ENCODE measurements at places on chromosomes 4 and X.

DNA sequence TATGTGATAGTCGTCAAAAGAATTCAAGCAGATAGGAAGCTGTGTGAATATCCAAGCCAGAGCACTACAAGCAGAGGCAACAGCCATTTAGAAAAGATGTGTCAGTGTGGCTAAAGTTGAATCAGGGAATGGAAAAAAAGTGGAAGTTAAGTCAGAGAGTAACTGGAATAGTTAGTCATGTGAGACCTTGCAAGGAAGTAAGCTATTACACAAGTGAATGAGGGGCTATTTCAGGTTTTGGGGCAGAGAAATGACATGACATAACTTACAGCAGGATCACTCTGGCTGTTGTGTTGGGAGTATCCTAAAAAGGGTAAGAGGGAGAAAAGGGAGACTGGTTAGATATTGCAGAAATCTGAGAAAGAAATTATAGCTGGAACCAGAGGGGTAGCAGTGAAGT lies 236.6 kb upstream of the PCDH18 start:
- no peak for DNase-seq

DNA sequence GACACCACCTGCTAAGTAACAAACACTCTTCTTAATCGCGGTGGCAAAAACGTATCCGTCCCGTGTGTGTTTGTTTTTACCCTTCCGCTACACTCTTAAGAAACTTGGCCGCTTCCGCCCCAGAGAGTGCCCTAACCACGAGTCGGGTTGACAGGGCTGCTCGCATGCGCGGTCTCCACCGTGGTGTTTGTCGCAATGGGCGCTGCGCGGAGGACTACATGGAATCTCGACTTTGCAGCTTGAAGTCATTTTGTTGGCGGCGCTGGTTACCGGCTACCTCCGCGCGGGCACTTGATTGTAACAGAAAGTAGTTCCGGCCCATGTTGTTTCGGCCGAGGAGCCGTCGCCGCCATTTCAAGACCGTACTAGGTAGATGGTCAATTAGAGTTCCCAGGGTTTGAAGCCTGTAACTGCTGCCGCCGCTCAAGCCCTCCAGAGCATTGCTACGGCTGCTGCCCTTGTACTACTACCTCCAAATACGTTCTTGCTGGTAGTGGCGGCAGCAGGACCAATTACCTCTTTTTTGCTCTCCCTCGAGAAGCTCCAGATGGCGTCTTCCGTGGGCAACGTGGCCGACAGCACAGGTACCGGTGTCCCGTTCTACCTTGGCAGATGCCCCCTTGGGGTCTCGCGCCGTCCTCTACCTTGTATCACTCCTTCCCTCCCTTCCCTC lies at the start of gene OGT:
Gene OGT, plus strand, starts transcription at position 352 of the 673 bp plus-strand sequence. Its CDS starts 196 bp downstream, at position 548.
- peak; percentile 97 for DNase-seq

DNA sequence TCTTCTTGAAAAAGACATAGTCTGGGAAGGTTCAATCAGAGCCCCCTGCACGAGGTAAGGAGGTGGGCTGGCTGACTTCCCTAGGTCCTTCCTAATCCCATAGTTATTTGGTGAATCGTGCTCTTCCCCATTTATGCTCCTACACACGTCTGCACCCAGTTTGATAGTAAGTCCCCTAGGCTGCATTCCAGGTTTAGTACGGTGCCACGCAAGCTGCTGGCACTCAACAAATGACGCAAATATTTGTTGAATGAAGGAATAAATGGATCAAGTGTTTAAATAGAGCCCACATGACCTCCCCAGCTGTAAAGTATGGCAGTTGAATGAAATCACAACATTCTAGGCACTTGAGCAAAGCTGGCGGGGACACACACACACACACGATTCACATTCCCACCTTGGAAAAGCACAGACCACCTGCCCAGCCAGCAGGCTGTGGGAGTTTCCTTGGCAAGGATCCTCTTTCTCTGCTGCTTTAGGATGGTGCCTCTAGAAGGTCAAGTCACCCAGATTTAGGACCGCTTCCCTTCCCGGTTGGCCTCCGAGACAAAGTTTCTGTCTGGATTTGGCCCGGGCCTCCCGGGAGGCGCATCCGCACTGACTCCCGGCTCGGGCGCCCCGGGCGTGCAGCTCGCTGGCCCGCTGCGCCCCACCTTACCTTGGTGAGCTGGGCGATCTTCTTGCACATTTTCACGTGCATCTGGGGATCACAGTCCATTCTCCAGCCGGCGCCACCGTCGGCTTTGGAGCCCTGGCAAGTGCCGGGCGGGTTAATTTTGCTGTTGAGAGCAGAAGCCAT lies 721 bp downstream of the FAM184B start:
- no peak for DNase-seq

DNA sequence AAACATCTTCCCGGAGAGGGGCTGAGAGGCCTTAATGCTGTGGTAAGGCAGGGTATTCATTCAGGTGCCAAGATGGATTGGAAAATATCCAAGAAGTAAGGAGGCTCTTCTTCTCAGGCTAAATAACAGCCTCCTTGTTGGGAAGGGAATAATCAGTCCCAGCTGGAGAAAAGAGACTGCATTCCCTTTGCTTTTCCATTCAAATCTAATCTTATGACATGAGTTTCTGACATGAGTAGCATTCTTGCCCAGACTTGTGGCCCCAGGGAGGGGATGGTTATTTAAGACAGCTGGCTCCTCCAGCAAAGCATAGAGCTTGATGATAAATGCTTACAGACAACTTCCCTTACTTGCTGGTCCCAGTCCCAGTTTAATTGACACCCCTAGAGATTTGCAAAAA lies 98.3 kb downstream of the DCLK2 start:
- DNase-seq = no peak

GRCh38 chr4:151874328-151874727 lies 113.5 kb upstream of the GATB start:
- no peak for DNase-seq

DNA sequence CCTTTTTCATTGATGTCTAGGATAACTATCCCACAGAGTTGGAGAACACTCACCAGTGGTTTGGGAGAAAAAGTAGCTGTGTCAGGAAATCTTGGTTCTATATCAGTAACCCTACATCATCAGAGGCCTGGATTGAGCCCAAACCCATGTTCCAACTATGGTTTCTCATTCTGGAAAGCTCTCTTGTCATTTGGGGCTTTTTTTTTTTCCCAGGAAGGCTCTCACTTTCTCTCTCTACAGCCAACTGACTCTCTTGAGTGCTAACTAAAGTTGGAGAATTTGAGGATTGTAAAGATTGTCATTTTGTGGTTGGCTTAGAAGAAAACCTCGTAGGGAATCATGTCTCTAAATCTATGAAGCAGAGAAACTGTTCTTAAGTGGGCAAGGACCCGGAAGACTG lies 228.2 kb upstream of the DIPK2B start:
- DNase-seq = no peak

DNA sequence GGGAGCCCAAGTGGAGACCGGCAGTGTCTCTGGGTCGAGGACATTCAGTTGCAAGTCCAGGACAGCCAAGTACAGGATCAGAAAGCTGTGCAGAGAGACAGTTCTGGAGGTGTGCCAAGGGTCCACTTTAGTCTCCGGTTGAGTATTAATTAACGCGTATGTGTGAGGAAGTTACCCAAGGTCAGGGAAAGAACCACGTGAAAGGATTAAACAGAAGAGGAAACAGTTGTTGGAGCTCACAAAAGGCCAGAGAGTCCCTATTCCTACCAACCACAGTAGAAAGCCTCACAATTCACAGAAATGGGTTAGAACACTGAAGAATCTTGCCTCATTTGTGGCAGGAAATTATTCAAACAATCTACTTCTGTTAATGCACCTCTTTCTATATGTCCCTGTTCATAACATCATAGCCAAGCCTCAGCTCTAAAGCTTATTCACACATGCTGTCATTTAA lies 17.9 kb upstream of the NSUN7 start:
- no peak for DNase-seq

- DNase-seq = no peak
These were observed 70.3 kb upstream of the NDP start for GRCh38 chrX:44043496-44043895.

DNA sequence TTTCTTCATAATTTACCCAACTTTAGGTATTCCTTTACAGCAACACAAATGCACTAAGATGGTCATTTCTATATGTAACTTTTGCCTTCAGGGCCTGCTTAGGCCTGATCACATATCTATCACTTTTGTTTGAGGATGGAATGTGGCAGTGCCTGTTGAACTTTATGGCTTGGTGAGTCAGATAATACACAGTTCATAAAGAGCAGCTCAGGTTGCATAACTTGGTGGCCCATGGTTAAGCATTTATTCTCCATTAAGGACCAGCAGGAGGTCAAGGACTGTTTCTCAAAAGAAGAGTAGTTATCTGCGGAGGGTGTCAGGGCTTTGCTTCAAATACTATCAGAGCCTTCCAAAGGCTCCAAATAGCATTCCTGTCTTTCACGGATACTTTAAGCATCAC lies 124.1 kb upstream of the PDHA2 start:
- no peak for DNase-seq

DNA sequence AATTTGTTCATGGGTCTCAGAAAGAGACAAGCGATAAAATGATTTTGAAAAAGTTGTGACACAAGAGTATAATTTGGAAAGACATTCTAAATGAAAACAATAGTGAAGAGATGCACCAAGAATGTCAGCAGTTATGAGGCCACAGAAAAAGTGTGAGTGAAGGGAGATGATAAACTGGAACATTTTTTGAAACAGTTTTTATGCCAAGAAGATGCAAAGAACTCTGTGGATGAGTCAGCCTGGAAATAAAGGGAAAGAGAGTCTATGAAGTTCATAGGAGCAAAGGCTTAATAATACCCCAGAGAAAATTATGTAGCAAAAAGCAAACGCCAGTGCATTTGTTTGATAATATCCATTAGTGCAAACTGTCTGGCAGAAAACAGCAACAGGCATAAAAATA lies 188.4 kb upstream of the TBC1D9 start:
- no peak for DNase-seq

DNA sequence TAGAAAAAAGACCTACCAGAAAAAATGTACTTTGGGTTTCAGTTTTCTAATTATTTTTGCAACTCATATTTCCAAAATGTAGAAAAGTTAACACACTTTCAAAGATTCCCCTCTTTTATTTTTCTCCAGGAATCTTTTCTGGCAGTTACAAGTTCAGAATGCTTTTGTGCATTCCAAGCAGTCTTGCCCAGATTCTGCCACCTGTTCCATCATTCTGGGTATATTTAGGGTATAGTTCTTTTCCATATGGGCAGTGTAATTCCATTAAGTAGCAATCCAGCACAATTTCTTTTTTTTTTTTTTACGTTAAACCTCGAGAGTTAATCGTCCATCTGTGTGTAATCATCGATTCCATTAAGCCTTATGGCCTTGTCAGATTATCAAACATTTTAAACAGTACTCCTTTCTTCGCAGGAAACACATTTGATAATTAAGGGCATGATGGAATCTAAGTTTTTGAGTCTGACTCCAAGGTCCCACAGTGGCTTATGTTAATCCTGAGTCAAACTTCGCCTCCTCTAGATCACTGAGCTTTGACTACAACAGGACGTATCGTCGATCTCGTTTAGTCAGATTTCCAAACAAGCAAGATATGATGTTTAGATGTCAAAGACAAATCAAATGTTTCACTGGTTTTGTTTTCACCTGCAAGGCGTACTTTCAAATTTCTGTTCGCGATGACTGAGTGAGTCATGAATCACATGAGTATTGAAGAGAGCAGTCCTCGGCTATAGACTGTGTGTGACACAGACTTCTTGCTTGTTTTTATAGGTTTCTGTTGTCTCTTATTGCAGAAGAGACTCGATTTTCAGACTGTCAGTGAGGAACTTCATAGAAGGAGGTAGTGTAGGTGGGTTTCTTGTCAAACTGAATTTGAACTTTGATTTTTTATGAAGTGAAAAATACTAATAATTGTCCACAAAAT lies 118.9 kb upstream of the GK2 start:
- DNase-seq = no peak

- no peak for DNase-seq
These were observed 46.1 kb downstream of the EVC start for GRCh38 chr4:5757091-5757490.

GRCh38 chr4:90181644-90182043 lies 54.5 kb downstream of the CCSER1 start:
- no peak for DNase-seq

GRCh38 chrX:41457613-41458192 lies 10.6 kb downstream of the NYX start:
- DNase-seq = no peak
